ENCODE measurements at places on chromosomes 1 and 21. TPM values are rescaled to one million over a fixed set of nuclear protein-coding genes. Genes with fewer than 3 reads are reported as not detected.

The AIRE gene
- not detected for total RNA-seq

The CRNN gene
- total RNA-seq, result not detected

The GUCA2B gene
- total RNA-seq, result not detected

The SLAMF9 gene
- not detected for total RNA-seq

DNA sequence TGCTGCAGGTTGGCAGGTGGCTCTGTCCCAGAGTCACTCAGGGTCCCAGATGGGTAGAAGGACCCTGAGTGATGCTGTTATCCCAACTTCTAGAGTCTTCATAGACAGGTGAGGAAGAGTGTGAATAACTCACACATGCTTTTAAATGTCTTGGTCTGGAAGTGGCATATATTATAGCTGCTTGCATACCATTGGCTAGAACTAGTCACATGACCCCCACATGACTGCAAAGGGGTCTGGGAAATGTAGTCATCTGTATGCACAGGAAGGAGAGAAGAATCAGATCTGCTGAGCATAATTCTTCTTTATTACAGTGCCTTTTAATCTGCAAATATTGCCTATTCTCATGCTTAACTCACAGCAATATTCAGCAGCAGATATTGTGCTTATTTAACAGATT, 28.2 kb upstream of the KLHDC7A start:
- DNase-seq, result no peak

DNA sequence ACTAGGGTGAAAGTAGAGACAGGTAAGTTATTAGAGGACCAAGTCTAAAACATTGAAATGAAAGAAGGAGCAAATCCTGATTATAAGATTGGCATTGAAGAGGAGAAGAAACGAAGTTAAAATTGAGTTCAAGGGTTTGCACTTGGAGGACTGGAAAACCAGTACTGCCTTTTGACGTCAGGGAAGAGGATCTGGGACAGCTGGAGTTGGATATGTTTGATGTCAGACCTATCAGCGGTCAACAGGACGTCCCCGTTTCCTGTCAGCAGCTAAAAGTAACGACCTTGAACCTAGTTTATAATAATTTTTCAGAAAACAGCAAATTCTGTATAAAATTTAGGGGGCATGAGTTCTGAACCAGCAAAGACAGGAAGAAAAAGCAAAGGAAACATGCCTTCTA, 1.2 kb upstream of the NID1 start:
- DNase-seq, result no peak

DNA sequence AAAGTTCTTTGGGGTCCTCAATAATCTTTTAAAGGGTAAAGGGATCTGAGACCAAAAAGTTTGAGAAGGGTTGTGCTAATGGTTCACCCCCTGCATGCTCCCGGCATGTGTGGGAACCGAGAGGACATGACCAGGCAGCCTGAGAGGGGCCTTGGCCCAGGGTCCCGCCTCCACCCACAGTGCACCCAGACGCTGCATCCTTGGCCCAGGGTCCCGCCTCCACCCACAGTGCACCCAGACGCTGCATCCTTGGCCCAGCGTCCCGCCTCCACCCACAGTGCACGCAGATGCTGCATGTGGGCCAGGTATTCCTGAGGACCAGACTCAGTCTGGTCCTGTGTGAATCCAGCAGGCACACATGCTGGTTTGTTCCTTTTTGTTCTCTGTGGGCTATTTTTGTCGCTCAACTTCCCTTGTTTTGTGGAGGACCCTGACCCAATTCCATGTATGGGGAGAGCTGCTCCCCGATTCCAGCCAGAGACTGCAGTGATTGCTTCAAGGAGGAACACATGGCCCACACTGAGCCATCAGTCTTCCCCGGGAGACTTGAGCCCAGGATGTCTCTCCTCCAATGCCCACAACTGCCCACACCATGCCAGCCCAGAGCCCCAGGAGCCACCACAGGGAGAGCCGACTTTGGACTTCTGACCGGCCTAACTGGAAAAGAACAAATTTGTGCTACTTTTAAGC, 3.5 kb downstream of the NPHP4 start:
- peak; percentile 30 for DNase-seq

DNA sequence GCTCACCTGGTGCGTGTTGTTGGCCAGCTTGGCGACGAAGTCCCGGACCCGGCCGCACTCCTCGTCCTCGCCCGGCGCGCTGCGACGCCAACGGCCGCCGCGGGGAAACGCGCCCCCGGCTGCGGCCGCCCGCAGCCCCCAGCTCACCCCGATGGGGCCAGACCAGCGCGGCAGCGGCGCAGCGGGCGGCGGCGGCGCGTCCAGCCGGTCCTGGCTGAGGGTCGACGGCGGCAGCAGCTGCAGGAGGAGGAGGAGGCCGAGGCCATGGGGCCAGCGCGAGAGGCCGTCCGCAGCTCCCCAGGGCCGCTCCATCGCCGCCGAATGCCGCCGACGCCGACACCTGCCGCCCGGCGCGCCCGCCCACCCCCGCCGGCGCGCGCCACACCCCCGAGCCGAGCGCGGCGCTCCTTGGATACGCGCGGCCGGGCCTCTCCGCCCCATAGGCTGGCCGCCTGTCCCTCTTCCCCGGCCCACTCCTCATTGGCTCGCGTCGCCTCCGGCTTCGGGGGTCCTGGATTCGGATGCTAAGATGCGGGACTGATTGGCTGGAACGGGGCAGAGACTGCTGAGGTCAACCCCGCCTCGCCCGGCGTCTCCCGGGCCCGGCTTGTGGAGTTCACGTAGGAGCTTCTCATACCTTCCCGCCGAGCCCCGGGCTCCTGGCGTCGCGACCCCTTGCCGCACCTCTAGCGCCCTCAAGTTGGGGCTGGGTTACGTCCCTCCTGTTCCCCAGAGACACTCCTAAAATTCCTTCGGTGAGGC, at the start of gene SORT1:
SORT1 (minus strand) TSS at position 338 of the 762 bp plus-strand sequence; CDS start at position 312, 26 bp downstream.
- DNase-seq, result peak; percentile 90

- no peak for DNase-seq
These were observed 18.9 kb upstream of the BTG2 start for GRCh38 chr1:203286161-203286984.

DNA sequence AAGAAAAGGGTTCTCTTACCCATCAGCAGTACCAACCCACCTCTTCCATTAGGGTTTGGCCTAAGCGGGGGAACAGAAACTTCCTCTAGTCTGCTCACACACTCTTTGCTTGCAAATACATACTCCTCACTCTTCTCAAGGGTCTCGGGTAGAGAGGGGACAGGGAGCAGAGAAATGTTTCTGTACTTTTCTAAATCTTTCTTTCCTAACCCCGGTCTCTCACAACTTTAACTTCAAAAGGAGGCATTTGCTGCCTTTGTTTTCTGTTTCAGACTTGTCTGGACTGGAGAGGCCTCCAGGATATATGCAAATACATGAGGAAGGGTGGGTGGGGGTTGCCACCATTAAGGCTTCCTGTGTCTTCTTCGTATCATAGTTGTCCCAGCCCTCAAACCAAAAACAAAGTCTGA, 10.5 kb upstream of the LAX1 start:
- DNase-seq, result no peak

DNA sequence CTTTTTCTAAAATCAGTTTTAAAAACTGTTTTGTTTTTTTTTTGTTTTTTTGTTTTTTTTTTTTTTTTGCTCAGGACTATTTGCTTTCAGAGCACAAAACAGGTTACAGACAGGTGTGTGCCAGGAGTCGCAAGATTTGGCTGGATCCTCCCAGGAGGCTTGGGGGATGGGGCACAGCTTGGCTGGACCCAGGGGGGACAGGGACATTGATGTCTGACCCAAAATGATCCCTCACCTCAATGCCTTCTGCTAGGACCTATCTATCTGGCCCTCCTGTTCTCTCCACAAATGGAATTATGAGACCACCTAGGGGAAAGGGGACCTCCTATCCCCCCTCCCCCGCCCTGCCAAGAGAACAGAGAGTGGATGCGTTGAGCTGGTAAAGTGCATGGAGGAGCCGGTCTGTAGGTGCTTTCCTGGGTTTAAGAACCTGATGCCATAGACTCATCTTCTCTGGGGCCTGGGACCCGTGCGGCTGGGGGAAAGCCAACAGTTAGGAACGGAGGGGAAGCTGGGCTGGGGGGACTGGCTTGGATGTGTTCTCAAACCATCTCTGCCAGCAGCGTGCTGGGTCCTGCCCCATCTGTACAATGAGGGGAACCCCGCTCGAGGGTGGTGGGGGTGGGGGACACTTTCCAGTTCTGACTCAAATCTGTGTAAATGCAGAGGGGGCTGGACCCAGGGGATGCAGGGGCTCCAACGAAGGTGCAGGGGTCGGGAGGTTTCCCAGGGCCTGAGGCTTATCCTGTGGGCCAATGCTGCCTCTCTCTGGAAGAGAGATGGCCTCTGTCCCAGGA, 28.9 kb downstream of the RUNX3 start:
- no peak for DNase-seq

- no peak for DNase-seq
These were observed 275.0 kb downstream of the GRIK3 start for GRCh38 chr1:36759355-36759754.

Measured in Right ventricle myocardium inferior (tissue), 1 donor.